ENCODE measurements at places on chromosomes 2 and 18.

GRCh38 chr2:88212251-88212790 lies 42.2 kb downstream of the THNSL2 start:
- DNase-seq: peak; percentile 32

GRCh38 chr2:241030883-241031282 lies 32.5 kb downstream of the SNED1 start:
- DNase-seq: no peak

GRCh38 chr18:46282646-46283045 lies 178.5 kb downstream of the HAUS1 start:
- no peak for DNase-seq

- DNase-seq: no peak
Measured at GRCh38 chr18:60188958-60189357, 183.6 kb downstream of the MC4R start.

DNA sequence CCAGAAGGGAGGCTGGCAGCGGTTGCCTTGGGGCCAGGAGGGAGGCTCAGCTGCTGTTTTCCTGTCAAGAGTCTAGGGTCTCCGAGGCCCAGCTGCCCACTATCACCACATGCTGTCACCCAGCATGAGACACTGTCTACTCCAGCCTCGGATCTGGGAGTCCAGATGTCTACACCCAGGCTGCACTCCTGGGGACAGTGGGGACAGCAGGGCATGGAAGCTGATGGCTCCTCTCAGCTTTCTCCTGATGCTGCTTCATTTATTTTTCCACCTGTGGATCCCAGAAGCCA lies 134.0 kb downstream of the PTGR3 start:
- DNase-seq: no peak

GRCh38 chr18:76578571-76579300 lies 83.7 kb upstream of the ZNF516 start:
- DNase-seq: peak; percentile 19

- DNase-seq: no peak
Measured at GRCh38 chr2:133918141-133918540, 335.7 kb upstream of the MGAT5 start.

GRCh38 chr2:232261776-232262175 lies 116.8 kb upstream of the ALPP start:
- no peak for DNase-seq

GRCh38 chr18:10784596-10785202 lies 258.9 kb downstream of the NAPG start:
- no peak for DNase-seq
